ENCODE measurements at places on chromosomes 12 and 14.
A peak's percentile ranks its signal among the peaks of the same experiment; 100 is the strongest.

DNA sequence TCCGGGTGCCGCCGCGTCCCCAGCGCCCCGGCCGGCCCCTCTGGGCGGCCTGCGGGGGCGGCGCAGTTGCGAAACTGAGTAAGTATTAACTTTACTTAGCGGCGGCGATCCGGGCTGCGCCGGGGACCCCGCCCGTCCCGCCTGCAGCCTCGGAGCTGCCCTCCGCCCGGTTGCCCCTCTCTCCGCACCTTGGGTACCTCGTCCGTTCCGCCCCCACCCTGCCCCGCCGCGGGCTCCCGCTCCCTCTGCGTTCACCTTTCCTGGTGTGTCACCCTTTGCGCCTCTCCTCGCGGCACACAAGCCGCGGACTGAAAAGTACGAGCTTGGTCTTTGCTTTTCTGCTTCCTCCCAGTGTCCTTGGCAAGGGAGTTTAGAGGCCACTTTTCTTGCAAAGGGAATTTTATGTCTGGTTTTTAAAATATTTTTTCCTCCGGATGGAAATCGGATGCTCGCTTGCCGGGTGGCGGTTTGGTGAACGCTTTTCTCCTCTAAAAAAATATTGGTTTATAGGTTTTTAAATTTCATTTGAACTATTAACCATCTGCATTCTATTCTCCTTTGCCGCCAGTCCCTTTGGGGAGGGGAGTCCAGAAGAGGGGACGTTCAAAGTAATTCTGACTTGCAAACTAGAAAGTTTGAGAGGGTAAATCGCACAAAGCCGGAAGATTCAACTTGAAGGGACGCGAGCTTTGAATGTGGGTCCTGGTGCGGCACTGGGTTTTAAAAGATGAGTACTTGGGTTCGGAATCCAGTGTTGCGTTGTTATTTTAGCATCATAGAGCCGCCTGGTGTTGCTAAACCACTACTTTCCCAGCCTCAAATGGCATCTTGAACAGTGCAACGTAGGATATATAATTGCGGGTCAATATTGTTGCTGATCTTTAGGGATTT is 834 bp downstream of the RASSF8 start:
- DNase-seq = no peak

DNA sequence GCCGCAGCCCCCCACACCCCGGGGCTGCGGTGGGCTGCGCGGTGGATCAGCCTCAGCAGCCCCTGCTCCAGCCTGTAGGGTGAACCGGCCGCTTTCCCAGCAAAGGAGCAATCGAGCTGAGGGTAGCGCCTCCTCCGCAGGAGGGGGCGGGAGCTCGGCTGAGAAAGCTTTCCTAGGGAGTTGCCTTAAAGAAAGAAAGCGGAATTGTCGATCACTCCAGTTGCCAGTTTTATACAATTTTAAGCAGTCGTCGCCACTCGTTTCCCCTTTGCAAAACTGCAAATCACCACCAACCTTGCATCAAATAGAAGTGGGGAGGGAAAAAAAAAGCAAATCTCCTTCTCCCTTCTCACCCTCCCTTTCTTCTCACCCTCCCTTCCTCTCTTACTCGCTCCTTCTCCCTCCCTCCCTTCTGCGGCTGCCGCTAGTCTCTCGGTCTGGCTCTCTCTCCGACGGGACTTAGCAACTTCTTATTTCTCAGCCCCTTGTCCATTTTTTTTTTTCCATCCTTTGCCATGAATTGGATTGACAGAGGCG is at the start of gene PDE3A:
Gene PDE3A, plus strand, starts transcription at position 424 of the 537 bp plus-strand sequence. CDS start 748 bp downstream, outside the sequence.
- DNase-seq = peak; percentile 52

DNA sequence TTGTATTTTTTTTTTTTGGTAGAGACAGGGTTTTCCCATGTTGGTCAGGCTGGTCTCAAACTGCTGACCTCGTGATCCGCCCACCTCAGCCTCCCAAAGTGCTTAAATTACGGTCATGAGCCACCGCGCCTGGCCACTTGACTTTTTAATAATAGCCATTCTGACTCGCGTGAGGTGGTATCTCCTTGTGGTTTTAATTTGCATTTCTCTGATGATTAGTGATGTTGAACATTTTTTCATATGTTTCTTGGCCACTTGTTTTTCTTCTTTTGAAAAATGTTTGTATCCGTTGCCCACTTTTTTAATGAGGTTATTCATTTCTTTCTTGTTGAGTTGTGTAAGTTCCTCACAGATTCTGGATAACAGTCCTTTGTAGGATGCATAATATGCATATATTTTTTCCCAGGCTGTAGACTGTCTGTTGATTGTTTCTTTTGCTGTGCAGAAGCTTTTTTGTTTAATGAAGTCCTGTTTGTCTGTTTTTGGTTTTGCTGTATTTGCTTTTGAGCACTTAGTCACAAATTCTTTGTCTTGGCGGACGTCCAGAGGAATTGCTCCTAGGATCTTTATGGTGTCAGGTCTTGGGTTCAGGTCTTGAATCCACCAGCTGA is 10.3 kb upstream of the PGAM5 start:
- no peak for DNase-seq

- DNase-seq = peak; percentile 53
These were observed 24.4 kb downstream of the CD9 start for GRCh38 chr12:6224550-6224949.

DNA sequence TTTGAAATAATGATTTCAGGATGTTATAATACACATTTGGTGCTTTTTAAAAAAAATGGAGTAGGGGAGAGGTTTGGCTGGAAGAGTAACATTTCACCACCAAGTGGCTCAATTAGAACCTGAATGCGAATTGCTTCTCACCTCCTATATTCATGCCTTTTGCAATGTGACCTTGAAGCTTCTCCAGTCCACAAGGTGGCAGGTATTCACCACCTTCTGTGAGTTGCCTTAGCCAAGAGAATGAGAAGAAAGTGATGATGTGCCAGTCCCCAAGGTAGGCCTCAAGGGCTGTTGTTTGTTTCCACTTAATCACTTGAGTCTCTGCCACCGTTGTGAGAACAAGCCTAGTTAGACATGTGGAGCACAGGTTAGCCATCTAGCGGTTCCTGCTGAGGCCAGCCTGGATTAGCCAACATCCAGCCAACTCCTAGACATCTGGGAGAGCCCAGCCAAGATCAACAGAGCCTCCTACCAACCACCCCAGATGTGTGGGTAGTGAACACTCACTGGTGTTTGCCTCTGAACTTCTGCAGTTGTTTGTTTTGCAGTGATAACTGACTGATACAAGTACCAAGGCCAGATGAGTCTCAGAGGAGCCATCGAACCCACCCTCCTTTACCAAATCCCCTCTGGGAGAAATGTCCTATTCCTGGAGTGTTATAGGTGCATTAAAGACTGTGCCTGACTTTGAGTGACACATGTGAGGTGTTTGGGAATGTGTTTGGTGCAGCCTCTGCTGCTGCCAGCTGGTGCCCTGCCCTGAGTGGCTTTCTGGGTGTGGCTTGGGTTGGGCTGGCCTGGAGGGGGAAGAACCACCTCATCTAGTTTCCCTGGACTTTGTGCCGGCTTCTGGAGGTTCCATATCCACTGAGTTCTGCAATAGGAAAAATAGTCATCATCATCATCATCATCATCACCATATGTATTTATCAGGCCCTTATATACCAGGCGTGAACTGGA is 132.5 kb upstream of the RFLNA start:
- DNase-seq = no peak

GRCh38 chr12:110906516-110906915 is 13.9 kb downstream of the MYL2 start:
- no peak for DNase-seq

DNA sequence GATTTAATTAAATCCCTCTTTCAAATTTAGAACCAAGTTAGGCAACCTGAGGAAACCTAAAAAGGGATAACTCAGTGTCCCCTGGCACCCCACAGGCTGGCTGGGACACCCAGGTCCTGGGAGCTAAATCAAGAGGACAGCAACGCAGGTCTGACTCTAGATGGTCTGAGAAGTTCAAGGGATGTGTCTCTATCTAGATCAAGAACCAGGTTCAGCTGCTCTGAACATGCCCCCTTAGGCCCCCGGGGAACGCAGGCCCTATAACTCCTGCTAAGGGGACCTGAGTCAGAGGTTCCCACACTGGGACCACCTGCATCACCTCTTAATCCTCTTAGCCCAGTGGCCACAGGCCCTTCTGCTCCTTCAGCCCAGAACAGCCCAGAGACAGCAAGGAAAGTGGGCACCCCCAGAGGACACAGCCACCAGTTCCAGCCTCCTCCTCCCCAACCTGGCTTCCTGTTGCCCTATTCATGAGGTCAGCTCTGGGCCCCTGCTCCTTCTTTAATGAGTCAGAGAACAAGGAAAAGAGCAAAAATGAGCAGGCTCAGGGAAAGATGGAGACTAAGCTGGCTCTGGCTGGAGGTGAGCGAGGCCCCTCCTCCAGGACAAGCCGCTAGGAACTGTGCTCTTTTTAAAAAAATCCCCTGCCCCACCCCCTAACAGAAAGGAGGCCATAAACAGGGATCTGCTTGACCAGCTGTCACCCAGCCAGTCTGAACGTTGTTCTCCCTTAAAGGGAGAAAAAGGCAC is 10.8 kb downstream of the PITPNM2 start:
- DNase-seq = no peak

GRCh38 chr14:50039734-50040400 is 76.5 kb downstream of the VCPKMT start:
- DNase-seq = no peak

DNA sequence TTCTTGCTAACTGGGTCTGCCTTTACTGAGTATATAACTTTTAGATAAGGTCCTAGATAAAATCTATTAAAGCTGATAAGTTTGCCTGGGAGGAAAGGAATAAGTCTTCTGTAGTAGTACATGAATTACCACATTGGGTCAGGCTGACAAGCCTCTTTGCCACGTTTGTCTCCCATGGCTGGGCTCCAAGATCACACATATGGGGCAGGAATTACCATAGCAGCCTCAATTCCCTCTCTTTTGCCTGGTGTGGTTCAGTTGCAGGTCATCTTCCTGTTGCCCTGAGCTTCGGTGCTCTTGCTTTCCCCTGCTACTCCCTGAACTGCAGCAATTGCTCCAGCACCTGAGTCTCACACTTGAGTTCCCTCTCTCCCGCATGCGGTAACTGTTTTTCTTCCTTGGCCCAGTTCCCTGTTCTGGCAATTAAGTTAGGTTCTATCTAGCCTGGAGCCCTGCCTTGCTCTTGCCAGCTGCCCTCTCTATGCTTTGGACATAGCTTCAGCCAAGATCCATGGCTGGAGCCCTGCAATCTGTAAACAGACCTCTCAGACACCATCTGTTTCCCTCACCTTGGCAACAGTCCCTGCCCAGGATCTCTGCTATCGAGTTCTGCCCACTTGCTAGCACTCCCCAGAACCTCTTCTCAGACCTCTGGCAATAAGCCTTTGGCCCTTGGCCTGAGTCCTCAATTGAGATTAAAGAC is 5.8 kb upstream of the GLT8D2 start:
- DNase-seq = no peak

DNA sequence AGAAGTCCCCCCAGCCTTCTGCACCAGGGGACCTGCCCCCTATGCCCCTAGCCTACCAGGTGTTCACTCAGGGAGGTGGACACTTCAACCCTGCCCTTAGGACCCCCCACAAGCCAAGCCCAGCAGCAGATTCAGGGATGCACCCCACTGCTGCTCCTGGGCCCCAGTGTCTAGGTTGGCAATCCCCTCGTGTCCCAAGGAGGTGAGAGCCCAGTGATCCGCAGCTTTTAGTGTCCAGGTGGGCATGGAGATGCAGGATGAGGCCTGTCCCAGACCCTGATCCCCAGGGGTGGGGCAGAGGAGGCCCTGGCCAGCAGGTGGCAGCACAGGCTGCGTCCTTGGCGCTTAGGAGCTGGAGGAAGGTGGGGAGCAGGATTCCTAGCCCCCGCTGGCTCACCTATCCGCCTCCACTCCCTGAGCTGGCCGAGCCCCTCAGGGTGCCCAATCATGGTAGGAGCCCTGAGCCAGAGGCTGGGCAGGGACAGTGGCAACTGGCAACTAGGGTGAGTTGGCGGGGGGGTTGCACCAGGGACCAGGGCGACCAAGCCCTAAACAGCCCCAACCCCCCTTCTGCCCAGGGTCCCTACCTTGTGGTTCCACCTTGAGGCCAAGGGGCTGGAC is 4.1 kb downstream of the CKB start:
- peak; percentile 44 for DNase-seq

GRCh38 chr12:2691345-2692071 is 103.3 kb upstream of the FKBP4 start:
- DNase-seq = peak; percentile 33

GRCh38 chr14:59695198-59695597 is 118.6 kb upstream of the CCDC175 start:
- no peak for DNase-seq

GRCh38 chr14:95059126-95059525 is 98.2 kb downstream of the DICER1 start:
- peak; percentile 46 for DNase-seq

All from NCI-H345 (cell line).